ENCODE measurements at places on chromosomes 11 and 22.

DNA sequence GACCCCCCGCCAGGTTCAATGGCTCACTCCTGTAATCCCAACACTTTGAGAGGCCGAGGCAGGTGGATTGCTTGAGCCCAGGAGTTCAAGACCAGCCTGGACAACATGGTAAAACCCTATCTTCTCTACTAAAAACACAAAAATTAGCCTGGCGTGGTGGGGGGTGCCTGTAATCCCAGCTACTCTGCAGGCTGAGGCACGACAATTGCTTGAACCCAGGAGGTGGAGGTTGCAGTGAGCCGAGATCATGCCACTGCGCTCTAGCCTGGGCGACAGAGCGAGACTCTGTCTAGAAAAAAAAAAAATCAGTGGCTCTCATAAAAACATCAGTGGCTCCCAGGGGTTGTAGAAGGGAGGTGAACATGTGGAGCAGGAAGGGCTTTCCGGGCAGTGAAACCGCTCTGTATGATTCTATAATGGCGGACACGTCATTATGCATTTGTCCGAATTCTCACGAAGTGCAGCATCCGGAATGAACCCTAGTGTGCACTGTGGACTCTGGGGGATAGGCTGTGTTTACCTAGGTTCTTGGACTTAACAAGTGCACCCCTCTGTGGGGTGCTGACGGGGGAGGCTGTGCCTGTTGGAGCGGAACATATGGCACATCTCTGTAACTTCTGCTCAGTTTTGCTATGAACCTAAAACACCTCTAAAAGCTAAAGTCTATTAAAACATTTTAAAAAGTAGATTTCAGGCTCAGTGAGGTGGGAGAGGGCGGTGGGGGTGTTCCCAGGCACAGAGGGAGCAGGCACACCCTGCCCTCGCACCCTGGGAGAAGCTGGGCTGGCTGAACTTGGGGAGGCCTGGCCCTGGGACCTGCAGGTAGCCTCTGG is 49.1 kb upstream of the SEPTIN5 start:
- no peak for DNase-seq

- DNase-seq: no peak
These were observed 1.8 kb upstream of the OR2D2 start for GRCh38 chr11:6894097-6894496.

DNA sequence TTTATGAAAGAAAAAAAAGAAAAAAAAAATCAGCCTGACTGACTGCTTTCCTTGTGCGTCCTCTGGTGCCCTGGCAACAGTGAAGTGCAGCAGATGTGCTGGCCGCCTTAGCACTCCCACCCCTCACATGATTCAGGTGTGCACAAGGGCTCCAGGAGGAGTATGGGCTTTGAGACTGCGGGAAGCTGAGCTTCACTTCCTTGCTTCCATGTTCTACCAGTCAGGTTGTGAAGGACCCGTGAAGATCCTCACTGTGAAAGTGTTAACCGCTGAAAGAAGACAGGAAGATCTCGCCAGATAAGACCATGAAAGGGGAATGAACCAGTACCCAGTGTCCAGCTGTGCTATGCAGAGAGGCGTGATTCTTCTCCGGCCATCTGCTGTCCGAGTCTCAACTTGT is 48.2 kb downstream of the HIRA start:
- no peak for DNase-seq

GRCh38 chr11:15816260-15816871 is 540.0 kb downstream of the SOX6 start:
- peak; percentile 61 for DNase-seq

- DNase-seq: peak; percentile 73
These were observed 7.1 kb downstream of the PRPF19 start for GRCh38 chr11:60899046-60899936.

Measured in kidney tubule cell (primary cell).